Progenitor cell of endocrine pancreas (in vitro differentiated cells): ENCODE measurements at places on chromosomes 4 and X. TPM values are rescaled to one million over a fixed set of nuclear protein-coding genes. Genes with fewer than 3 reads are reported as not detected.

DNA sequence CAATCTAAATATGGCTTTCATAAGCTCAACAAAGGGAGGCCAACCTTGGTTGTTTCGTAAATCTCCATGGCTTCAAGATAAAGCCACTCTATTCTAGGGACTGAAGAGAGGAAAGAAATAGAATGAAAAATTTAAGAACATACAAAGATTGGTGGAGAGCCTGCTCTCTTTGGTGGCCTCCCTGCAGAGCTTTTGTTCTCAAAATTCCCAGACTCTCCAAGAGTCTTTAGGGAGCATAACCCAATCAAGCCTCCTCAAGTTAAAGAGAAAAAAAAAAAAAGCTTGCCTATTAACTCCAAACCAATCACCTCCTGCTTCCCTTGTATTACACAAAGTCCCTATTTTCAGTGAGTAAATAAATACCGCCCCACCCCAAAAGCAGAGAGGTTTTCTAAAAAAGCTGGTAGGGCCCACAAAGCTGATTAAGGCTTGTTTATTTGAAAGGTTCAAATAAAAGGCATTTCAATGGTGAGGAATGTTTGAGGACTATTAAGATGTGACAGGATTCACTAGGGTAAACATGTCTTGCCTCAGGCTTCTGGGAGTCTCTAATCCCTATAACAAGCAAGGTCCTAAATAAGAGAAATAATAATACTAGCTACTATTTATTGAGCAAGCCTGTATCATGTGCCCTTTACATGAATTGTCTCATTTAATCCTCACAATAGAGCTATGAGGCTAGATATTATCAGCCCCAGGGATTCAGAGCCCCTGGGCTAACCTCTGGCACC lies 71.6 kb downstream of the GPC3 start:
- H3K36me3 ChIP-seq = no peaks in the 10 kb centered on the region
- no peak for DNase-seq
- no peak overlapping the region for H3K4me3 ChIP-seq
- H3K27me3 ChIP-seq = no peaks in the 10 kb centered on the region
- peak overlapping the region; percentile 43 for H3K27ac ChIP-seq

GRCh38 chr4:178395798-178396197 lies 953.6 kb upstream of the AGA start:
- no peak for DNase-seq
- no peak overlapping the region for H3K27ac ChIP-seq
- no peak overlapping the region for H3K4me3 ChIP-seq
- no peaks in the 10 kb centered on the region for H3K27me3 ChIP-seq

GRCh38 chr4:67883458-67883857 lies 344 bp downstream of the TMPRSS11D start:
- H3K4me3 ChIP-seq = no peak overlapping the region
- H3K4me1 ChIP-seq = no peaks in the 10 kb centered on the region
- no peak for DNase-seq
- no peaks in the 10 kb centered on the region for H3K27me3 ChIP-seq
- no peak overlapping the region for H3K27ac ChIP-seq

DNA sequence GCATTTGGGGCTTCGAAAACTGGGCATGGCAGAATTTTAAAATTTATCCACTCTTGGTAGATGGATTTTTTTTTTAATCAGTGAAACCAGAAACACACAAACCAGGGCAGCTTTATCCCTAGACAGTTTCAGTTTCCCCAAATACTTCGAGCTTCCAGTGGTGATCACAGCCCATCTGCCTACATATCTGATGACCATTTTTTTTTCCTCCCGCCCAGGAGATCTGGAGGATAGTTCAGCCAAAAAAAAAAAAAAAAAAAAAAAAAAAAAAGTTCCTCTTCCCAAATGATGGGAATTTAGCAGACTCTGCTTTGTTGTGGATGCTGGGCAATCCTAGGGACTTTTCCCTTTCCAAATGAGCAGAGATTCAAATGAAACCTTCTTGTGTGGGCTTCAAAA lies 1.0 kb upstream of the TBC1D9 start:
- no peaks in the 10 kb centered on the region for H3K27me3 ChIP-seq
- H3K36me3 ChIP-seq = peaks cover 8% of the 10 kb centered on the region
- no peak for DNase-seq
- peaks cover 24% of the 10 kb centered on the region for H3K4me1 ChIP-seq

GRCh38 chr4:93658443-93658842 lies 170.1 kb upstream of the ATOH1 start:
- H3K4me3 ChIP-seq = no peak overlapping the region
- no peaks in the 10 kb centered on the region for H3K36me3 ChIP-seq
- H3K4me1 ChIP-seq = no peaks in the 10 kb centered on the region
- H3K27me3 ChIP-seq = no peaks in the 10 kb centered on the region
- H3K27ac ChIP-seq = no peak overlapping the region
- no peak for DNase-seq

GRCh38 chr4:24794480-24794879 lies 893 bp upstream of the SOD3 start:
- no peak overlapping the region for H3K4me3 ChIP-seq
- peaks cover 4% of the 10 kb centered on the region for H3K36me3 ChIP-seq
- DNase-seq = no peak
- H3K27ac ChIP-seq = peak overlapping the region; percentile 65

GRCh38 chrX:79592259-79592658 lies 225.1 kb upstream of the ITM2A start:
- no peaks in the 10 kb centered on the region for H3K36me3 ChIP-seq
- H3K4me3 ChIP-seq = no peak overlapping the region
- no peaks in the 10 kb centered on the region for H3K4me1 ChIP-seq
- no peaks in the 10 kb centered on the region for H3K27me3 ChIP-seq
- no peak overlapping the region for H3K27ac ChIP-seq

The TCEAL7 gene
- 4.9 and 5.1 TPM in 2 replicates for total RNA-seq

The CCSER1 gene
- 11.6 and 11.7 TPM in 2 replicates for total RNA-seq
